Naive thymus-derived CD8-positive, alpha-beta T cell (primary cell): ENCODE measurements at places on chromosomes 4 and X. TPM values are rescaled to one million over a fixed set of nuclear protein-coding genes. Genes with fewer than 3 reads are reported as not detected.
A peak's percentile ranks its signal among the peaks of the same experiment; 100 is the strongest.

Gene GAGE13
- total RNA-seq: not detected

Gene C4orf50
- not detected for total RNA-seq

Gene IBSP
- not detected for total RNA-seq

Gene MAGEC2
- total RNA-seq: not detected

Gene CXCL8
- 1.2 TPM for total RNA-seq

Gene MND1
- not detected for total RNA-seq

Gene RIPPLY1
- not detected for total RNA-seq

Gene BEND2
- total RNA-seq: not detected

Gene CC2D2A
- total RNA-seq: not detected

Gene DCAF12L2
- not detected for total RNA-seq

Gene EPGN
- not detected for total RNA-seq

Gene FAM9B
- total RNA-seq: not detected

Gene CCNB3
- 0.16 TPM for total RNA-seq

Gene VCX2
- total RNA-seq: not detected

Gene GUCY1A1
- not detected for total RNA-seq

Gene UCP1
- total RNA-seq: not detected

GRCh38 chrX:153164733-153165132 lies 14.4 kb upstream of the MAGEA1 start:
- no peak overlapping the region for H3K4me3 ChIP-seq
- H3K27ac ChIP-seq: no peak overlapping the region
- no peak for DNase-seq
- no peaks in the 10 kb centered on the region for H3K36me3 ChIP-seq
- peaks cover 10% of the 10 kb centered on the region for H3K27me3 ChIP-seq

DNA sequence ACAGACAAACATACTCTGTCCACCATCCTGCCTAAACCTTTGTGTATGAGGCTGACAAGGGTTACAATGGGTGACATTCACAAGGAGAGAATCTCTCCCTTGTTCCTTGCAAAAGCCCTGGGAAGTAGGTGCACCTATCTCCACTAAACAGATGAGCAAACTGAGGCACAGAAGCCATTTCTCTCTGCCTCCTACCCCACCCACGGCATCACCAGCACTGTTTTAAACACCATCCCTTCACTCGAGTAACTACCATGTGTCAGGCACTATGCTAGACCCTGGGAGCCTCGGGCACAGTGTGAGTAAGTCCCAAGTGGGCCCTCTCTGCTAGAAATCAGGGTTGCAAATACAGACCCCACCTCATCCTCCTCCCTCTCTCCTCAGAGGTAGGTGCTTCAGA lies 899 bp downstream of the LYAR start:
- no peak for DNase-seq
- peak overlapping the region; percentile 94 for H3K27ac ChIP-seq

DNA sequence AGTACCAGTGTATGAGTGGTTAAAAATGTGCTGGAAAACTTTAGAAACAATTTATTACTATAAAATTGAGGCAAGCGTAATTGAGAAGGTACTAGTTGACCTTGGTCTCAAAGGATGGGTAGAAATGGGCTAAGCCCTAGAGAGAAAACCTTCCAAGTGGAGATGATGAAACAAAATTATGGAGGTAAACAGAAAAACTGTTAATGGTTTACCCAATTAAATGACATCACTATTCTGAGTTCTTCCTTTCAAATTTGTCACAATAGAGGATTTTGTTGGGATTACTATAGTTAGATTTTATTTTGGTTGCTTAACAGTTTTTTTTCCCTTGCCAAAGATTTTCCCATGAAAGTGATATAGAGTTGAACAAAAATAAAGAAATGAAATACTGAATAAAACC lies 1302.5 kb upstream of the TENM3 start:
- H3K4me1 ChIP-seq: no peaks in the 10 kb centered on the region
- H3K4me3 ChIP-seq: no peak overlapping the region
- H3K36me3 ChIP-seq: no peaks in the 10 kb centered on the region
- no peak overlapping the region for H3K27ac ChIP-seq
- peaks cover 1% of the 10 kb centered on the region for H3K27me3 ChIP-seq
- no peak for DNase-seq

GRCh38 chr4:137312257-137312656 lies 220.0 kb downstream of the PCDH18 start:
- no peaks in the 10 kb centered on the region for H3K4me1 ChIP-seq
- no peaks in the 10 kb centered on the region for H3K36me3 ChIP-seq
- H3K27me3 ChIP-seq: no peaks in the 10 kb centered on the region
- DNase-seq: no peak
- no peak overlapping the region for H3K27ac ChIP-seq

GRCh38 chrX:22795671-22796070 lies 204.1 kb upstream of the DDX53 start:
- no peaks in the 10 kb centered on the region for H3K36me3 ChIP-seq
- no peak overlapping the region for H3K27ac ChIP-seq
- no peak overlapping the region for H3K4me3 ChIP-seq
- H3K27me3 ChIP-seq: no peaks in the 10 kb centered on the region
- peaks cover 1% of the 10 kb centered on the region for H3K4me1 ChIP-seq
- no peak for DNase-seq

- no peak overlapping the region for H3K4me3 ChIP-seq
- peaks cover 28% of the 10 kb centered on the region for H3K4me1 ChIP-seq
- peaks cover 12% of the 10 kb centered on the region for H3K36me3 ChIP-seq
Measured at GRCh38 chrX:71619986-71620385, 1.7 kb upstream of the CXCR3 start.

GRCh38 chr4:3297066-3297859 lies 4.4 kb downstream of the RGS12 start:
- H3K27me3 ChIP-seq: no peaks in the 10 kb centered on the region
- no peak overlapping the region for H3K4me3 ChIP-seq
- DNase-seq: no peak
- peaks cover 39% of the 10 kb centered on the region for H3K4me1 ChIP-seq

- DNase-seq: no peak
- H3K4me3 ChIP-seq: no peak overlapping the region
- peaks cover 34% of the 10 kb centered on the region for H3K27me3 ChIP-seq
- H3K27ac ChIP-seq: no peak overlapping the region
- H3K4me1 ChIP-seq: peaks cover 2% of the 10 kb centered on the region
- no peaks in the 10 kb centered on the region for H3K36me3 ChIP-seq
Measured at GRCh38 chr4:121989715-121990114, 37.9 kb upstream of the TRPC3 start.

- H3K27ac ChIP-seq: peak overlapping the region; percentile 70
- DNase-seq: no peak
- H3K4me3 ChIP-seq: peak overlapping the region; percentile 84
- H3K4me1 ChIP-seq: peaks cover 27% of the 10 kb centered on the region
Measured at GRCh38 chrX:53321230-53321942, 40.0 kb upstream of the IQSEC2 start.

GRCh38 chrX:9835585-9836210 lies 49.5 kb downstream of the SHROOM2 start:
- peaks cover 15% of the 10 kb centered on the region for H3K27me3 ChIP-seq
- DNase-seq: no peak
- H3K27ac ChIP-seq: no peak overlapping the region
- no peak overlapping the region for H3K4me3 ChIP-seq
- H3K36me3 ChIP-seq: no peaks in the 10 kb centered on the region

DNA sequence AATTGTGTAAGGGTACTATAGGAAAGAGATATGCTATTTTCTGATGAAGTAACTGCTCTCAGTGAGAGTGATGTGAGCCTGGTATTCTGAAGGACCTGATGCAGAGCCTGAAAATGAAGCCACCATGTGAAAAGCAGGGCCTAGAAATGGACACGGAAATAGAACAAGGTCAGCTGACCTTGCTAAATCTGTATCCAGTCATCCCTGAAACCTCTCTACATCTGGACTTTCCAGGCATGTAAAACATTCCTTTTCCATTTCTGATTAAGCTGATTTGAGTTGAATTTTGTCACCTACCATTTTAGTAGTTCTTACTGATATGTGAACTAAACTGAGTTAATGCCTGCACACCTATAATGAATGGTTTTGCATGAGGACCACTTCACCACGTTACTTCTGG lies 72.4 kb upstream of the NEIL3 start:
- no peak overlapping the region for H3K27ac ChIP-seq
- DNase-seq: no peak
- peaks cover 8% of the 10 kb centered on the region for H3K27me3 ChIP-seq
- H3K4me3 ChIP-seq: no peak overlapping the region
- H3K4me1 ChIP-seq: no peaks in the 10 kb centered on the region

DNA sequence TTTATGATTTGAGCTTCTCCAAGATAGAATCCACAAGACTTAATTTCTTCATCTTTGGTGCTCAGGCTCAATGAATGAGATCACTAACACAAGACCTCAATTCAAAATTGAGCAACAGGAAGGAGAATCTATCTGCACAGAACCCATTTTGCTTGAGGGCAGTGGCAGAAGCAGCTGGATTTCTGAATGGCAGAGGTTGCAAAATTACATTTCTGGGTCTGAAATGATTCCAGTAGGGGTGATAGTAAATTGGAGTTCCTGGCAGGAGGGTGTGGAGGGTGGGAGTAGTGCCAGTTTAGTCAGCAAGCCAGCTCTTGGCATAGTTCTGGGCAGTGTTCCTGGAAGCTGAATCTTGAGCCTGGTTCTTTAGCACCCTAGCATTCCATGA lies 281.1 kb downstream of the SLC7A11 start:
- no peak overlapping the region for H3K4me3 ChIP-seq
- no peaks in the 10 kb centered on the region for H3K36me3 ChIP-seq
- no peak for DNase-seq
- H3K27me3 ChIP-seq: no peaks in the 10 kb centered on the region
- H3K27ac ChIP-seq: no peak overlapping the region

DNA sequence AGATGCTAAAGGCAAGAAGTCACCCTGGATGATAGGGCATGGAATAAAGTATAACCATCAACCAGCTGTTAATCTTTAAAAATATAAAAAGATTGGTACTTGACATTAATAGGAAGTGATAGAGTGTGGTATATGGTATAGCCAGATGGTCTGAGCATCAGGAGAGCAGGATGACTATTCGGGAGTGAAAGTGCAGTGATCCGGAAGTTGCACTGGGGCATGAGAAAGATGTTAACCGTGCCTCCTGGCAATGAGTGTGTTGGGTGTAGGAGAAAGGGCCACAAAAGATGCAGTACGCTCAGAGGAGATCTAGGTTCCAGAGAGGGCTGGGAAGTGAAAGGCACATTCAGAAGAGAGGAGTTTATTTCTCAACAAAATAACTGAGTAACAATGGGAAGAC lies 65.0 kb downstream of the TSPAN7 start:
- no peak overlapping the region for H3K4me3 ChIP-seq
- no peaks in the 10 kb centered on the region for H3K36me3 ChIP-seq
- H3K27ac ChIP-seq: no peak overlapping the region
- peaks cover 3% of the 10 kb centered on the region for H3K27me3 ChIP-seq
- no peaks in the 10 kb centered on the region for H3K4me1 ChIP-seq

DNA sequence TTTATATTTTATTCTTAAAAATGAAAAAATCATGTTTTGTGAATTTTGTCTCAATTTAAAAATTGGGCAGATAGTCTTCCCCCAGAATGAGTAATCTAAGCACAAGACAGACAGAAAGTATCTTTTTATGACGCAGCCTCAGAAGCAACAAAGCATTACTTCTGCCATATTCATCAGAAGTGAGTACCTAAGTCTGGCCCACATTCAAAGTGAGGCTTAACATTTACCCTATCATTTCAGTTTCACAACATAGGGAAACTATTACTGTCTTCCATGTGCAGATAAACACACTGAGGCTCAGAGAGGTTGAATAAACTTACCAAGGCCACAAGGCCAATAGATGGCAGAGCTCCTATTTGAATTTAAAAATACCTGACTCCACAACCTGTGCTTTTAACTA lies 4.4 kb upstream of the PRDX4 start:
- H3K27ac ChIP-seq: no peak overlapping the region
- H3K27me3 ChIP-seq: no peaks in the 10 kb centered on the region
- H3K36me3 ChIP-seq: no peaks in the 10 kb centered on the region
- DNase-seq: no peak

- no peak within 1 kb of the TSS for H3K4me3 ChIP-seq
- H3K36me3 ChIP-seq: peaks cover 27% of the 10 kb centered on the region
- H3K27me3 ChIP-seq: peaks cover 11% of the 10 kb centered on the region
Measured at GRCh38 chrX:3346501-3347259, at the start of gene MXRA5. Gene MXRA5, minus strand, starts transcription at chrX:3346652. Its CDS starts 2,819 bp downstream, at chrX:3343833.

- H3K27ac ChIP-seq: no peak overlapping the region
- H3K4me1 ChIP-seq: no peaks in the 10 kb centered on the region
- no peak overlapping the region for H3K4me3 ChIP-seq
Measured at GRCh38 chr4:107380836-107381438, 339.1 kb downstream of the PAPSS1 start.

DNA sequence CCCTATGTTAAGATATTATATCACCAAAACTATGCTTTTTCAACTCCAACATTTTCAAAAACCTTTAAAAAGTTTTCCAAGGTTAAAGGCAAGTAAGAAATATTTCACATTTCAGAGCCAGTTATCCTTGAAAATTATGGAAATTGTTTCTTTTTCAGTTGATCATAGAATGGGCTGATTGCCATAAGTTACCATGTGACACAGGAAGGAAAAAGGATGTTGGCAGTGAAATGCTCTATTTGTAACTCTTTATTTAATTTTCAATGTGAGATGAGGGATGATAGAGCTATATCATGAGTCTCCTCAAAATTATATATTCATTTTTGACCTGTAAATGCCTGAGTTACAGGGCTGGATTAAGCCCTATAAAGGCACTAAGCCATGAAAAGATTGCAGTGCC lies 93.0 kb upstream of the PLS3 start:
- no peaks in the 10 kb centered on the region for H3K36me3 ChIP-seq
- no peak overlapping the region for H3K4me3 ChIP-seq
- H3K27me3 ChIP-seq: no peaks in the 10 kb centered on the region
- no peak for DNase-seq
- H3K4me1 ChIP-seq: no peaks in the 10 kb centered on the region

GRCh38 chrX:138765051-138765450 lies 53.5 kb upstream of the FGF13 start:
- peaks cover 3% of the 10 kb centered on the region for H3K27me3 ChIP-seq
- no peak overlapping the region for H3K27ac ChIP-seq
- no peak for DNase-seq
- no peaks in the 10 kb centered on the region for H3K36me3 ChIP-seq
- no peaks in the 10 kb centered on the region for H3K4me1 ChIP-seq
- no peak overlapping the region for H3K4me3 ChIP-seq

DNA sequence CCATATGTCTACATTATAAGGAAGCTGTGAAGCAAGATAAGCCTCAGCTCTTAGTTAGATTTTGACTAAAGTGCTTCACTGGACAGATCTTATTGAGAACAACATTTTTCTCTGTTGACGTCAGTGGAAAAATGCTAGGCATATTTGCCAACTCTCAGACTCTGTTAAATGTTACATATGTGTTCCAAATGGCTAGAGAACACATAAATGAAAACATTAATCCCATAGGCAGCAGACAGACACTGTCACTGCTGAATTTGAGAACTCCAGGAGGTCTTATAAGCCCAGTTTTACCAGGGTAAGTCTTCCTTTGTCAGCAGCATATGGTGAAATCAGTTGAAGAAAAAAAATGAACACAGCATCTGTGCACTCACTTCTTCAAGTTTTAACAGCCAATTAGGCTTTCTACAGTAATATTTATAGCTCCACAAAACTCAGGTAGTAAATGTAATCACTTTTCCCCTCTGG lies 186.9 kb downstream of the CAMK2D start:
- H3K27me3 ChIP-seq: no peaks in the 10 kb centered on the region
- H3K36me3 ChIP-seq: peaks cover 3% of the 10 kb centered on the region
- H3K4me3 ChIP-seq: no peak overlapping the region
- no peak for DNase-seq
- H3K27ac ChIP-seq: peak overlapping the region; percentile 5
